ENCODE measurements at places on chromosomes 1 and 21.

DNA sequence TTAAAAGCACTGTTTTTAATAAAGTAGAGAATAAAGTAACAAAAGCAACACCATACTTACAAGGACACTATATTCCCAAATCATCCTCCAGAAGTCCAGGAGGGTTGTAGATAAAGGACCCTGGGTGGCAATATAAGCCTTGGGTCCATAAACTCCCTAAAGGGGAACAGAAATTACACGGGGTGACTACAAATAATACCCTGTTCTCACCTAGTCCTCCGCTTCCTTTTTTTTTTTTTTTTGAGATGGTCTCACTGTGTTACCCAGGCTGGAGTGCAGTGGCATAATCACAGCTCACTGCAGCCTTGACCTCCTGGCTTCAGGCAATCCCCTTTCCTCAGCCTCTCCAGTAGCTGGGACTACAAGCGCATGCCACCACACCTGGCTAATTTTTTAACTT lies 13.1 kb downstream of the PTPN22 start:
- DNase-seq, result no peak

GRCh38 chr1:1344655-1345361 lies 4.4 kb downstream of the DVL1 start:
- DNase-seq, result no peak

DNA sequence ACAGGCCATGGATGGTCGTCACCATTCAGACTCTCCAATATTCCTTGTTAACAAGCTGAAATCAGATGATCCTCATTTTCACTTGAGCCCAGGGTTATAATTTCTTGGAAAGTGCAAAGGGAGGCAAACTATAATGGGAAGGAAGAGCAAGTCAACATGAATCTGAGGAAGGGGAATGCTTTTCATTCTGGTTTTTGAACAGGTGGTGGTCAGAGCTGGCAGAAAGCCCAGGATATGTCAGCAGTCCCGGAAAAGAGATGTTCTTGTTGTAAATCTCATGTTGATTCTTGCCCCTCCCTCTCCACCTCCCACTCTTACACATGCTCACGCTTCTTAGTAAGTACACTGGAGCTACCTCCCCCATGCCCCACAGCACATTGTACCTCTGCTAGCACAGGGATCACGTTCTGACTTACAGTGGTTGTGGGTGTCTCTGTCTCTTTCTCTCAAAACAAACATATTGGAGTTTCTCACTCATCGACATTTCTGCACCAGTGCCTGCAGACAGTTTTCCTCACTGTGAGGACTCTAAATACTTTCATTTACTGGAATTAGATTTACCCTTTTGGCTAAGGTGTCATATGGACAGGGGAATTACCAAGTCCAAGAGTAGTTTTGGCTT lies 77.6 kb downstream of the XCL2 start:
- no peak for DNase-seq

- DNase-seq, result no peak
Measured at GRCh38 chr1:244370060-244370637, 81.6 kb downstream of the ADSS2 start.

GRCh38 chr1:237901299-237901934 lies 10.7 kb upstream of the ZP4 start:
- DNase-seq, result no peak

GRCh38 chr21:14491269-14491681 lies 54.8 kb downstream of the SAMSN1 start:
- no peak for DNase-seq

- no peak for DNase-seq
Measured at GRCh38 chr1:42429603-42430002, 26.2 kb downstream of the ZMYND12 start.

- no peak for DNase-seq
Measured at GRCh38 chr1:25958465-25958864, 39.4 kb downstream of the PAFAH2 start.

DNA sequence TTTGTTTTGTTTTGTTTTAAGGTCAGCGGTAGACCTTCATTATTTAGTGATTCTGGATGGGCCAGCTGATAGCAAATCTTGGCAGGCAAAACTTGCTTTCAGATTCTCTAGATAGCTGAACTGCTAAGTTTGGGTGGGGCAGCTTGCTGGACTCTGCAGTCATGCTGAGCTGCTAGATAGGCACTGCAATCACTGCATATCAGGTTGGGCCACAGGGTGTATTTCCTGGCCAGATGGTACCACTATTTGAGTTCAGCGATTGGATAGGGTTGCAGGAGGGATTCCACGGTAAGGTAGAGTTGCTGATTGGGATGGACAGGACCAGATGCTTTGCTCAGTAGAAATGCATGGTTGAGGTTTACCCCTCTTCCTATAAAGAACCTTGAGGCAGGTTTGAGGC lies 579.3 kb upstream of the ADGRL4 start:
- DNase-seq, result no peak

DNA sequence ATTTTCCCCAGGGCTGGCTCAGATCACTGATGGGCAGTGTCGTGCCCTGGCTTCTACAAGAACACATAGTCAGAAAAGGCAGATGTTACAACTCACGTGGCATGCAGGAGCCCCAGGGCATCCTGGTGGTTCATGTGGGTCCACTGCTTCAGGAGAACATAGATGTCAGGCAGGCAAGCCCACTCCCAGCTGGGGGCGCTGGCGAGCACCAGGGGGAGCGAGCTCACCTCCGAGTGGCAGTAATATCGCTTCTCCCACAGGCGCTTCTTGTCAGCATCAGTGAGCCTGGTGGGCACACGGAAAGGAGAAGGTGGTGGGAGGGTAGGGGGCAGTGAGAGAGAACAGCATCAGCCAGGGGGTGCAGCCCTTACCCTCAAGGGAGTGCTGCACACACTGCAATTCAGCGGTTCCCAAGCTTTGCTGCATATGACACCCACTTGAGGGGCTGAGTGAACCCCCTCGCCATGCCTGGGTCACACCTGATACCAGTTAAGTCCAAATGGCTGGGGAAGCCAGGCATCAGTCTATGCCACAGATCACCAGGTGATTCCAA lies 34.3 kb upstream of the PPP1R15B start:
- DNase-seq, result peak; percentile 17

- peak; percentile 53 for DNase-seq
Measured at GRCh38 chr1:112956544-112957132, 642 bp upstream of the SLC16A1 start.

DNA sequence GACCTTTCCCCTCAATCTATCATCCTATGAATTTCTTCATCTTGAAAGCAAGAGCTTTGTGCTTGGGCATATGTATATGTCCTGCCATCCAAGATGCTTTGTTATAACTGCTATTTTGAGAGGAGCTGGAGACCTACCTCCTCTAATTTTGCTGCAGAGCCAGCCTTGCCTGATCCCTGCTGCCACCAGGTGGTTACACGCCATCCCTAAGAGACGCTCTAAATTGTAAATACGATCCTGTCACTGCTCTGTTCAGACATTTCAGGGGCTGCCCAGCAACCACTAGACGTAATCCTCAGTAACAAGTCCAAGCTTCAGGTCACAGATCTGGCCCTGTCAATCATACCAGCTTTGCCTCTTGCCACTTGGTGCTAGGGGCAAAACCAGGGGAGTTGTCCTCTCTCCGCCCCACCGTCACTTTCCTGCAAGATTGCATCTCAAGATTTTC lies 32.9 kb downstream of the GPA33 start:
- DNase-seq, result no peak

DNA sequence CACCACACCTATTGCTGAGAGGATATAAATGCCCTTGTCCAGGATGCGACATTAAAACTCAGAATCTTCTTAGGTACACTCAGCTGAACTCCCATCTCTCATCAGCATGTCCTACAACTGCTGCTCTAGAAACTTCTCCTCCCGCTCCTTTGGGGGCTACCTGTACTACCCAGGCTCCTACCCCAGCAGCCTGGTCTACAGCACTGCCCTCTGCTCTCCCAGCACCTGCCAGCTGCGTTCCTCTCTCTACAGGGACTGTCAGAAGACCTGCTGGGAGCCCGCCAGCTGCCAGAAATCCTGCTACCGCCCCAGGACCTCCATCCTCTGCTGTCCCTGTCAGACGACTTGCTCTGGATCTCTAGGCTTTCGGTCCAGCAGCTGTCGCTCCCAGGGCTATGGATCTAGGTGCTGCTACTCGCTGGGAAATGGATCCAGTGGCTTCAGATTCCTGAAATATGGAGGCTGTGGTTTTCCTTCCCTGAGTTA lies at the start of gene KRTAP13-4:
Gene KRTAP13-4, plus strand, starts transcription at position 51 of the 486 bp plus-strand sequence. Its CDS starts 56 bp downstream, at position 107.
- no peak for DNase-seq

DNA sequence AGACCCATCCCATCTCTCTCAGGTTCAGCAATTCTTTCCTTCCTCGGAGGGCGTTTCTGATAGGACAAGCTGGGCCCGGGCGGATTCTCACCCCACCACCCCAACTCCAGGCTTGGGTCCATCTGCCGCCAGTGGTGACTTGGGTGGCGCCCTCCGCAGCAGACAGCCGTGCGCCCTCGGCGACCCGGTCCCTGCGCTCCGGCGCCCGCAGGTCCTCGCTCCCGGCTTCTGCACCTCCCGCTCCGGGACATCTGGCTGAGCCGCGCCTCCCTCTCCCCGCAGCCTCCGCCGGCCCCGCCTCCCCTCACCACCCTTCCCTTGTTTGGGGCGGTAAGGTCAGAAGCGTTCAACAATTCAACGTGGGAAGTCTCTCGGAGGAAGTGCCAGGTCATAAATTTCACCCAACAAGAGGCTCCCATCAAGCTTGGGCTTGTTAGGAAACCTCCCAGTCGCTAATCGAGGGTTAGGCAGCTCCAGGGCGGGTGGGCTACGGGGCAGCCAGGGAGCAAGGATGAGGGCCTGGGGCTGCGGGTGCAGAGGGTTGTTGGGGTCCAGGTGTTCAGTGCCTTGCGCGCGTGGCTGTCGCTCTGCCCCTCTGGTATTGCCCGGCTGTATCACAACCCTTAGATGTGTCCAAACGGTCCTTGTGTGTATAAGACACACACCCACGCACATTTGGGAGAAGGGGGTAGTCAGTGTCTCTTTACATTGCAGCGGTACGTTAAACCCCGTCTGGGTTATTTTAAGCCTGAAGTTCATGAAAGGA lies 39.8 kb downstream of the OLIG1 start:
- DNase-seq, result no peak

DNA sequence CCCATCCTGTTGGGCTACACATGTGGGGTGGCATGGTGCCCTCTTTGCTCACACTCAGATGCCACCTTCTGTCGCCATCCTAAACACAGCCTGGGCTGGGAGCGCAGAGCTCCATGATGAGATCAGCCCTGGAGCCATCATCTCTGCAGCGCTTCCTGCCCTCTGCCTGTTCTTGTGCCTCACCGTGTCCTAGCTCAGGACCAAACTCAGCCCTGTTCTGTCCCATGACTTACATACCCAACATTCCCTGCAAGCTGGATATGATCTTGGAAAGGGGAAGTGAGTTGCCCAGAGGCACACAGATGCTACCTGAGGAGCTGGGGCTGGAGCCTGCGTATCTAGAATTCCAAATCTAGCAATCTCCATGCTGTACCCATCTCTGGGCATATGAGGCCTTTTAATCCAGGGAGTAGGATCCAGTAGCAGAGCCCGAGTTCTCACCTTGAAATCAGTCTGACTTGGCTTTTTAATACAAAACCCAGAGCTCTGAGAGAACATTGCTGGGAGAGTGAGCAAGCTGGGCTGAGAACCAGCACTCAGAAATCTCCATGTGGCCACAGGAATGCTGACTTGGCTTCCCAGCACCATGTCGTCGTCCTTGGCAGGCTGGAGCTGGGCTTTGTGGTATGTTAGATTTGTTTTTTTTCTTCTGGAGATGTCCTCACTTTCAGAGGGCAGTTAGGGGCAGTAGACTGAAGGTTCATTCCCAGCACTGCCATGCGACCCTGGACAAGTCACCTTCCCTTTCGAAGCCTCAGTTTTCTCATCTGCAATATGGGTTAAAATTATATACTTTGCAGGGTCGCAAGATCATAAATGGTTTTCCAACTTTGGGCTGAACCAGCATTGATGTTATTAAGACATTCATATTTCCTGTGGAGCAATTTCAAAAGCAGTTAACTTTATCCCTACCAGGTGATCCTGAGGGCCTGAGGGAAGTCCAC lies 2.6 kb downstream of the ALPL start:
- no peak for DNase-seq

DNA sequence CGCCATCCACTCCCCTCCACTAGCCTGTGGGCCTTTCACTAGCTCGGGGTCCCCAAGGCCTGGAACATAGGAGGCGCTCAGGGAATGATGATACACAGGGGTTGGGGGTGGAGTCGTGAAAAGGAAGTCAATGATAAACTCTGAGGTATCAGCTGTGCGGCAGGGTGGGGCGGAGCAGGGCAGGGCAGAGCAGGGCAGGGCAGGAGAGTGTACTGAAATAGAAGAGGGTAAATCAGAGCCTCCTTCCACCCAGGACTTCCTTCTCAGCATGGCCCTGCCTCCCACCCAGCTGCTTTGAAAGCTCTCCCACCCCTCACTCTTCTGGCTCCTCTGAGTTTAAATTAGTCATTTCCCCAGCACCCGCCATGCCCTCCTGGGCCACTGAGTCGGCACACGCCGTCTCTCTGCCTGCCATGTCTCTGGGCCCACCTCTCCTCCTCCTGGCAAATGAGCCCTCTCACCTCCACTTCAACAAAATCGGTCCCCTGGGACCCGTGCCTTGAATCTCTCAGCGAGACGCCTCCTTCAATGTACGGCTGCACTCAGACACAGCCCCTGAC lies 16.9 kb downstream of the CAPZB start:
- peak; percentile 56 for DNase-seq

DNA sequence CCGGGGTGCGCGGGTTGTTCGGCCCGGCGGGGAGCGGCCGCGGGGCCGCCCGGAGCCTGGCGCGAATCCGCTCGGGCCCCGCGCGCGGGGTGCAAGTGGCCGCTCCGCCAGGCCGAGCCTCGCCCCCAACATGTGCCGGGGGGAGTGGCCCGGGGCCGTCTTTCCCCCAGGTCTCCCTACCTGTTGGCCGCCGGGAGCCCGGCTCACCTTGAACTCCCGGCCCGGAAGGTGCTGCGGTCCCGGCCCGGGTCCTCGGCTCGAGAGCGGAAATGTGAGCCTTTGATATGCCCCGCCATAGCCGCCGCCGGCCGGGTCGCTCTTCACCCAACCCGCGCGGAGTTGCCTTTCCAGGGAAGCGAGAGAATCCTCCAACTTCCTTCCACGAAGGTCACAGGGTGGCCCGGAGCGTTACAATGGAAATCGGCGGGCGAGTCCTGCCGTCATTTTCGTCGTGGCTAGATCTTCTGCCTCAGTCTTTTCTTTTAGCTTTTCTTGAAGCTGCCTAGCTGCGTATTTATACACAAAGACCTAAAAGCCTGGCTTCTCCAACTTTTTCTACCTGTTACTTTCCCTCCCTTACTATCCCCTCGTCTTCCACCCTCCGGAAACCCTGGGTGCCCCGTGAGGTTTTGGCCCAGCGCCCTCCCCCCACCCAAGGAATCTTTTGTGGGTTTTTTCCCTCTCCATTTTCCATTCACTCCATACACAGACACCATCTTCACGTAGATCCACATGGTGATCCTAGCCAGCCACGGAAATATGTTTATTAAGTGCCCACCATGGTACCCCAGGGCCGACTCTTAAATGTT lies 867 bp downstream of the PTGFRN start:
- peak; percentile 33 for DNase-seq

Data from stimulated activated naive CD4-positive, alpha-beta T cell (primary cell).